ENCODE measurements at places on chromosomes 16 and 17.

DNA sequence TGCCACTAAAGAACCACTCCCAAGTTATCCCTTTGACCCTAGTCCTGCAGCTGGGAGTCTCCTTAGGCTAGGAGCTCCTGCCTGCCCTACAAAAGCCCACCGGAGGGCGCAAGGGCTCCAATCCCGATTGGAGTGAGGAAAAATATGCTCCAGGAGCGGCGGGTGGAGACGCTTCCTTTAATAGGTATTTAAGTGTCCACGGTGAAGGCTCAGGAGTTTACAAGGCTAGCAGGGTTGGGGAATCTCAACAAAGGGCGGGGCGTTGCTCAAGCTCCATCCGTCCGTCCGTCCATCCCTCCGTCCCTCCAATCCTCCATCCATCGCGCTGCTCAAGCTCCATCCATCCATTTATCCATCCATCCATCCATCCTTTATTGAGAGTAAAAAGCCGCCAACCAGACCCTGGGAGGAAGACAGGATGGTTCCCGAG is 556 bp upstream of the SPNS1 start:
- DNase-seq: peak; percentile 53

GRCh38 chr17:69268543-69269014 is 40.0 kb upstream of the ABCA10 start:
- no peak for DNase-seq

DNA sequence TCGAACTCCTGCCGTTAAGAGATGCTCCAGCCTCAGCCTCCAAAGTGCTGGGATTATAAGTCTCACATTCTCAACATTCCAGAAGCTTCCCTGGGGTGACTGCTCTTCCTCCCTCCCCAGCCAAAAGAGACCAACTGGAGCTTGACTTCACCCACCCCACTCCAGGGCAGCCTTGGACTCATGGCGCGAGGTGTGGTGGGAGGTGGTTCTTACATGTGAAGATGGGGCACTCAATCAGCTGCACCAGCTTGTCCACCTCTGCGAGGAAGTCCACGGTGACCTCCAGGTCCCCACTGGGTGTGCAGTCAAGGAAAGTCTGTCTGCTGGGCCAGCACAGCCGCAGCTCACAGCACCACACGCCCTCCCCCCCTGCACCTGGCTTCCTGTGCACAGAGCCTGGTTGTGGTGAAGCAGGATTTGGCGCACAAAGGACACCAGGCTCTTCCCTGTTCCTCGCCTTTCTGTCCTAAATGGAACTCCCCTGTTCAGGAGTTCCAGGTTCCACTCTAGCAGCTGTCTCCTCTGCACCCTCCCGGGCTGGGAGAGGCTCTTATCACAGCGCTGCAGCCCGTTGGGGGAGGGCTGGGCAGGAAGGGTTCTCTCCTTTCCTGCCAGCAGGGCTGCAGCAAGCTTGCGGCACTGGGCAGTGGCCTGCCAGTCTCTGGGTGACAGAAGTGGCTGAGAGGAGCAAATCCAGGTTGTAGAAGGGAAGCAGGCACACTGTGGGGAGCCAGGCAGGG is 9.6 kb upstream of the MTSS2 start:
- no peak for DNase-seq

DNA sequence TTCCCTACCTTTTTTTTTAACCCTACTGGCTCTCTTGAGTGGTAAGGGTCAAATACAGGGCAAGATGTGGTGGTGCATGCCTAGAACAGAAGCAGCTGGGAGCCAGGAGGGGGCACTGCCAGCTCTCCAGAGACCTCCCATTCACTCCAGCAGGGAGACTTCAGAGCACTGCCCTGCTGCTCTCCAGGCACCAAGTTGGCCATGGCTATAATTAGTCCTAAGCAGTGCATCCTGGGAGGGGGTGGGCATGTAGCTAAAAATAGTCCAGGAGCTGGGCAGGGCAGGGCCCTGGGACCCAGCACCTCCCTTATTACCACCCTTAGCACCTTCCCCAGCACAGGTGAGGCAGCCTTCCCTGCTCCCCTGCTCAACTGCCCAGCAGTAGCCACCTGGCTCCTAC is 3.5 kb downstream of the CORO6 start:
- DNase-seq: no peak

- DNase-seq: no peak
Measured at GRCh38 chr17:75689441-75689873, 22.3 kb downstream of the SAP30BP start.

DNA sequence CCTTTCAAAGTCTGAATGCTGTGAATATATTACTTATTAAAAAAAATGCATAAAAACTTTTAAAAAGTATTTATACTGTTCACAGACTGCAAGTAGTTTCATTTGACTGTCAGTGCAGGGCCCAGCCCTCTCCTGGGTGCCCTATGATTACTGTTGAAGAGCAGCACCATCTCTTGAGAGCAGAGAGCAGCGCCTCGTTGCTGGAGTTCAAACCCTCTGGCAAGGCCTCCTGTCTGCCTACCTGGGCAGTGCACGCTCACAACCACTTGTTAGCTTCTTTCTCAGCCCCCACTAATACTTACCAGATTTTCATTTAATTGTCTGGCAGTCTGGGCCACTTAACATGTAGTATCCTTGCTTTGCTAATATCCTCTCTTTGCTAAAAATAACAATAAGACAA is 233.4 kb downstream of the PHKB start:
- DNase-seq: no peak

- DNase-seq: no peak
Measured at GRCh38 chr16:82016263-82016662, 5.0 kb upstream of the SDR42E1 start.

DNA sequence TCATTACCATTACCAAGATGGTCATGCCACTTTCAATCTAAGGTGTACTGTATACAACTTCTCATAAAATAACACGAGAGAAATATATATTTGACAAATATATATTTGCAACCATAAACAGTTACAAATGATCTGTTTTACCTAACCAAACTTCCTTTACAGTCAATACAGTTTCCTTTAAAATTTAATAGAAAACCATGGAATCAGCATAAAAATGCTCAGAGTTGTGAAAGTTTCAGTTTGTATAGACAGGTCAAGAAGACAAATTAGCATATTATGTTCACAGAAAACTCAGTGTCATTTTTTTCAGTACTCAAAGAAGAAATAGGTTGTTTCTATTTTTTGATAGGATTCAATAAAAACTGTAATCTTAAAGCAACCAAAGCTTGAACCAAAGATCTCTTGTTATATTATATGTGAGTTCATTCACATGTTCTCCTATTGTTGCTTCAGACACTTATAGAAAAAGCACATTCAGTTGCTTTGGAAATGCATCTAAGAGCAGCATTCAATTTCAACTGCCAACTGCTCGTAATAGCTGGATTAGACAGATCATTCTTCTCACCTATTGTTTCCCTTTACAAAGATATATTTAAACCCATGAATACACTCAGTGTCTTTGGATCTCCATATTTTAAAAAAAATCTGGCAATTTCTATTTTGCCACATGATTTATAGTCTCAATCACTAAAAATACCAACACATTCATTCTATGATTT is 15.1 kb downstream of the SSH2 start:
- no peak for DNase-seq

- peak; percentile 93 for DNase-seq
Measured at GRCh38 chr16:29899516-29900101, at the start of gene SEZ6L2. Gene SEZ6L2, minus strand, starts transcription at chr16:29899550. Its CDS starts 531 bp downstream, at chr16:29899019.

Measured in NCI-H1105 (cell line).